NCI-H1417 treated with DMSO at 0.1 percent for 48 hours (cell line): ENCODE measurements at places on chromosomes 1 and 21.

DNA sequence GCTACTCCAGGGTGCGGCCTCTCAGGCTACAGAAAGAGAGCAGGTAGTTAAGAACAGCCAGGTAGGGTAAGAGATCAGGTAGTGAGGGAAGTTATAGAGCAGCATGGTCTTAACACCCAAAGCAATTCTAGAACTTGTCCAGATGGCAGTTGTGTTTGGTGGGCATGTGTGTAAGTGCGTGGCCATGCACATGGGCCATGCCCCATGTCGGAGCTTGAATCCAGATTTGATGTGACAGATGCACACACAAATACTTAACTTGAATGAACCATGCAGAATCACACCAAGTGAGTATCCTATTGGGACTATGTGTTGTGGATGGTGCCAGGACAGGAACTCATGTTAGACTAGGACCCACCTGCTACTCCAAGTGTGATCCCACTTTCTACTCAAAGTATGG is 145.7 kb upstream of the HMGB4 start:
- DNase-seq = no peak

GRCh38 chr21:20611008-20611407 is 387.2 kb upstream of the NCAM2 start:
- DNase-seq = no peak

GRCh38 chr1:29808141-29808995 is 572.0 kb downstream of the PTPRU start:
- DNase-seq = no peak

DNA sequence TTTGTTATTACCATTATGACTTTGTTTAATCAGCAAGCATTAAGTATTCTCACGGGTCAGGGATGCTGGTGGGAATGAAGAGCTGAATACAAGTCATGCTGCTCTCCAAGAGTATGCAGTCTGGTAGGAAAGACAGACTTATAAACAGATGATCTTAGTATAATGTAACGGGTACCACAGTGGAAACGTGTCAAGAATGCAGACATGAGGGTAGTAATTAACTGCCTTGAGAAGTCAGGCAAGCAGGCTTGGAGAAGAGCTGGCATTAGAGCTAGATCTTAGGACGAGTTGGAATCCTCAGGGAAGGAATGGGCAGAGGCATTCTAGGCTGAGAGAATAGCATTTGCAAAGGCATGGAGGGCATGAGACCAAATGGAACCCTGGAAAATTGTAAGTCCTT is 19.7 kb downstream of the FAM76A start:
- DNase-seq = no peak

GRCh38 chr1:25647863-25648262 is 31.3 kb downstream of the MAN1C1 start:
- DNase-seq = no peak

GRCh38 chr21:8998946-8999681 is 1522.3 kb upstream of the TPTE start:
- no peak for DNase-seq

DNA sequence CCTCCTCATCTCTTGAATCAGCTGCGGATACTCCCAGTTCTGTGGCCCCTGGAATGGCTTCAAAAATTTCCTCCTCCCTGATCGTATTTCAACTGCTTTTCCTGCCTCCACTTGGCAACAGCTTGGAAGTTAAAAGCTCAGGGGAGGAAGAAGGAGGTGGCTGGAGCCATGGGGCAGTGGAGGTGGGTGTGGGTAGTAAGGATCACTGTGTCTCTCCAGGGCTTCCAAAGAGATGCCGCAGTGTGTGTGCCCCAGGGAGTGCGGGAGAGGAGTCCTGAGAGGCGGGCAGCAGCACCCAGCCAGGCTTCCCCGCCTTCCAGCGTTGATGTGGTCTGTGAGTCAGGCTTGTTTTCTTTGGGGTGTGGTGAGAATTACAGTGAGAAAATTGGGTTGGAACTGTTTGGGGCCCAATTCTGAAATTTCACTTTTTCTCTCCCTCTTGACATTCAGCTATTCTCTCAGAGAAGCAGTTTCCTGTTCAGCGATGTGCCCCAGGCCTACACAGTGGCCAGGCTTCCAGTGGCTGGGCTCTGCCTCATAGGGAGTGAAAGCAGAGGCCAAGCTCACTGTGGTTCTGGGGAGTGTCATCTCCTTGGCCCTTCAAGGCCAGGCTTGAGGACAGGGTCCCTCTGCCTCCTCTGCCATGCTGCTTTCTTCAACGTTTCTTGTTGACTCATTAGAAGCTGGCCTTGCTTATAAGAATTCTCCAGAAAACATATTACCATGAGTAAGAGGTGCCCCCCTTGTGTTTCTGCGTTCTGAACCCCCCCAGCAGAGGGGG is 69.0 kb downstream of the PGM1 start:
- DNase-seq = no peak

GRCh38 chr1:113216664-113217063 is 143.7 kb downstream of the LRIG2 start:
- DNase-seq = no peak

GRCh38 chr21:42787613-42788012 is 91.7 kb downstream of the WDR4 start:
- no peak for DNase-seq

GRCh38 chr1:234589854-234590620 is 19.9 kb downstream of the IRF2BP2 start:
- DNase-seq = no peak

GRCh38 chr1:224259986-224260385 is 70.0 kb downstream of the NVL start:
- DNase-seq = no peak
